ENCODE measurements at places on chromosomes 4 and X.

DNA sequence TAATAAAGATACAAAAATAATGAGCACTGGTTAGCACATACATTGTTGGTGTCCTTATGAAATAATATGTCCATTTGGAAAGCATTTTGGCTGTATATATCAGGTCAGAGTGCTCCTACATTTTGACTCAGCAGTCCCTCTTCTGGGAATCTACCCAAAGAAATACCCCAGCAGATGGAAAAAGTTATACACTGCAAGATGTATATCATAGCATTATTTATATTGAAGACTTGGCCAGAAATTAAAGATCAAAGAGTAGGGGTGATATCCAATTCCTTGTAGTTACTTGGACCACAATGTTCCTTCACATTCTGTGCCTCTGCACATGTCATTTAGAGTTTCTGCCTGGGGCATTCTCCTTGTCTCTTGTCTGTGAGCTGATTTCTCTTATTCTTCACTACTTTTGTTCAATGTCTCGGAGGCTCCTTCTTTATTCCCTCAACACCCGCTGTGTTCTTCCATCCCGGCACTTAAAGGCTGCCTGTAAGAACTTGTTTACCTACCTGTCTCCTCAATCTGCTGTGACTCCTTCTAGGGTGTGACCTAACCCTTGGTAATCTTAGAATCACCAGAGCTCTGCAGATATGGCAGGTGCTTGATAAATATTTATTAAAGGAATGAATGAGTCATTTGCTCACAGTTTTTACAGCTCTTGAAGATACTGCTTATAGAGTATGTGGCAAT lies 3.1 kb upstream of the TSPAN5 start:
- DNase-seq: no peak

DNA sequence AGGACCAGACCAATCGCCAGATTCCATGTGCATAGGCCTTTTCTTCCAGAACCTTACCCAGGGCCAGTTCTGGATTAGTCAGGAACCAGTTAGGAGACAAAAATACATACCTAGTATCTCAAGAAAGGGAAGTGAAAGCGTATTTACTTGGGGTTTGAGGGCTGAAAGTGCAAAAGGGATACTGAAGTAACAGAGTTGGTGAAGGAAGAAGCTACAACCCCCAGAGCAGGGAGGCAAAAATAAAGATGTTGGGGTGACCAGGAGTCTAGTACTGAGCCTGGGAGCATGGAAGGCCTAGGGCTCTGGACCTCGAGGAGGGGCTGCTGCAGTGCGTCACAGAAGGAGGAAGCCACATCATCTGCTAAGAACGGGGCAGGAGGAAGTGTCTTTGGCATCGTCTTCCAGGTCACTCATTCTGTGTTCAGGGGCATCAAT lies 38.3 kb downstream of the TKTL1 start:
- DNase-seq: no peak

DNA sequence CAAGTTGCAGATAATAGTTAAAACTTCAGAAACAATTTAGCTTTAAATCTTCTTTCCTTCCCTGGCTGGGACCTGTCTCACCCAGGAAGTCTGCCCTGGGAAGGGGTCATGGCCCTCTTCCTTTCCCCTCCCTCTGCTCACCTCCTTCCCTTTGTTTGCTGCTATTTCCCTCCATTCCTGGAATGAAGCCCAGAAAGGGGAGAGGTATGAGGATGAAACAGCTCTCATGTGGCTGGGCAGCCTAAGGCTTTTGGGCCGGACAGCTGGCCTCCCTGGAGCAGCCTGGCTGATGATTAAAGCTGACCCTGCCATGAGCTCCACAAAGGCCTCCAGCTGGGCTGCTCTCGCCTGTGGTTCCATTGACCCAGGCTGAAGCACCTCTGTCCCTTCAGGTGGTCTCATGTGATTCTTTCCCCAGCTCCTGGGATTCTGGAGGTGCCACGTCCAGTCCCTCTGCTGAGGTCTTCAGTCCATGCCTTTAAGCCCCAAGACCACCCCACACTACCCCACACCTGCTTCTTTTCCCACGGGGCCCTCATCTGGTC lies 202.1 kb downstream of the PTTG2 start:
- no peak for DNase-seq

- DNase-seq: no peak
Observed at GRCh38 chrX:136589966-136590365, 58.0 kb downstream of the VGLL1 start.

GRCh38 chr4:8694226-8694625 lies 101.7 kb downstream of the CPZ start:
- no peak for DNase-seq

DNA sequence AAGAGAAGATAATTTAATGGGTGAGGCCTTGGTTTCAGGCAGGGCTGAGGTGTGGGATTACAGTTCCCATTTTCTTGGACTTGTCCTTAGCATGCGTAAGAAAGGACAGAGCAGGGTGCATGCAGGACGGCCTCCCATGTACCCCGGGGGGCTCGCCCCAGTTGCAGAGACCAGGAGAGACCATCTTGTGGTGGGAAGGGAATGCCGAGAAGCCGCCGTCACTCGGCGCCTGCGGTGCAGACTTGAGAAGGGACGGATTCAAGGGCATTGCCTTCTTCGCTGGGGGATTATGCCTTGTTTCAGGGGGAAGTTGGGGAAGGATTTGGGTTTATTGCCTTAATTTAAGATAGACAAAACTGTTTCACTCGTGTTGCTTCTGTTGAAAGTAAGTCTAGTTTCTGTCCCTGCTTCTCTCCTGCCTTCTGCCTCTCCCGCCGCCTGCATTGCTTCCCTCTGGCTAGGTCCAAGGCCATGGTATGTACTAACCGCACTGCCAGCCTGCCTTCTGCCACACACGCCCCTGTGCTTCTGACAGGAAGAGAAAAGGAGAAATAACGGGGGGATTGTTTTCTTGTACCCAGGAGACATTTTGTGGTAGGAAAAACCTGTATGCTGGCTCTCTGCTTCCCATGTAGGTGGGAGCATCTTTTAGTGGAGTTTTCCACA lies 175.9 kb downstream of the DCLK2 start:
- no peak for DNase-seq

DNA sequence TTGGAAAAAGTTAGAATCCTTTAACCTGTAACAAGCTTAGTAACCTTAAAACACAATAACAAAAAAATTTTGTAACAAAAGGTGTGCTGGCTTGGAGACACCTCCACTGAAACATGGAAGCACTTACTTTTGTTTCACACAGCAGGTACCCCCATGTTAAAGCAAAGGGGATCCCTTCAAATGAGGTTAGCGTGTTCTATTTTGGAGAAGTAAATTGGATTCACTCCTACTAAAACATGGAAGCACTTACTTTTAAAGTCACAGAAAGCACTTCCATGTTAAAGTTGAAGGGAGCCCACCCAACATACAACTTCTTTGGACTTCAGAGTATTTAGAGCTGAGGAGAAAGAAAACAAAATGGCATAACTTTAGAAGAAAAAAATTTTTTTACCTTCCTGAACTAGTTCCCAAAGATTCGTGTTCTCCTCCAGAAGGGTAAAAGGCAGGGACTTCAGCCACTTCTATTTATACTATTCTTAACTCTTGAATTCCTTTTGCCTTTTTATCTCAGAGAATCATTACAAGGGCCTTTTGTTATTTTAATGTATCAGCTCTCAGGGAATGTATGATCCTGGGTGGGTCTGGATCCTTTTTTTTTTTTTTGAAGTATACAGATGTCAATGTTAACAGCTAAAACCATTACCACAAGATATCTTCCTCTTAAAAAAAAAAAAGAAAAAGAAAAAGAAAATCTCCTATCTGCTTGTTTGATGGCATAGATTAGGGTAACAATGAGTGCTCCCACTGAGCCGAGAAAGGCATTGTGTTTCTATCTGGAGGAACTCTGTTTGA lies 11.5 kb downstream of the LARP7 start:
- no peak for DNase-seq

- no peak for DNase-seq
Observed at GRCh38 chr4:173420324-173420752, 21.4 kb upstream of the SCRG1 start.

GRCh38 chrX:139298437-139298836 lies 232.1 kb upstream of the F9 start:
- DNase-seq: no peak

DNA sequence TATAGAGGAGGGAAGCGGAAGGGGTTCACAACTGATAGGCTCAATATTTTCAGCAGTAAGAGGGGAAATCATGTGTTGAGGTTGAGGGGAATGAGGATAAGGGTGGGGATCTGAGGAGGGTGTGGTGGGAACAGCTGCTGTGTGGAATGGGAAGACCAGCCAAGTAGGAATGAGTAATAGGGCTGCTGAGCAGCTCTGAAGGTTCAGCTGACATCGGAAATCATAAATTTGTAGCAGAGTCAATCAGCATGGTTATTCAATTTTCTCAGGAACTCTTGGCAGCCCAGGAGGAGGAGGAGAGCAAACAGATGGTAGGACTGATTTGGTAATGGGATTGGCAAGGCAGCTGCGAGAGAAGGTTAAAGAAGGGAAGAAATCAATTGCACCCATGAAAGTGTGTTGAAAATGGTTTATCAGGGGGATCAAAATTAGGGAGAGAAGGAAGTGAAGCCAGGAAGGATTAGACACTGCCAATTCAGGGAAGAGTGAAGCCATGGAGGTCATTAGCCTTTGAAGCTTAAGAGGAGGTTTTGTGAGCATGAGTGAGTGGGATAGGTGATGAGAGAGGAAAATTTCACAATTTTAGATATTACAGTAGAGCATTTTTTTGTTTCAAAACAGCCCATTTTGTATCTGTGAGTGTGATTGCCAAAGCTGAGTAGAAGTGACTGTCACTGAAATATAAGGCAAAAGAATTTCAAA lies 82.6 kb downstream of the PCDH7 start:
- no peak for DNase-seq

DNA sequence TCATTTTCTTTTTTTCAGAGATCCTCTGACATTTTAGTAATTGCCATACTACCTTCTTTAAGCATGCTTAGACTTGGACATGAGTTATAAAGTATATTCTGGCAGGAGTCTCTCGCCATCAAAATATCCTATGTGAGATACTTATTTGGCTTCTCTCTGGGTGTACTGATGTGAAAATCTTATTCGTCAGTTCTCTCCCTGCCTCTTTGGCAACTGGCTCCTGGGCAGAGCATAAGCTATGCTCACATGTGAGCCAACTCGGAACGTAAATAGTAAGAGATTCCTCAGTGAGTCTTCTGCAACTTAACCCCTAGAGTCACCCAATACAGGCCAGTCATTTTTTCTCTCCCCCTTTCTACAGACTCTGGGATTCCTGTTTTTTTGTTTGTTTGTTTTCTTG lies 91.6 kb downstream of the MAGEB17 start:
- no peak for DNase-seq

DNA sequence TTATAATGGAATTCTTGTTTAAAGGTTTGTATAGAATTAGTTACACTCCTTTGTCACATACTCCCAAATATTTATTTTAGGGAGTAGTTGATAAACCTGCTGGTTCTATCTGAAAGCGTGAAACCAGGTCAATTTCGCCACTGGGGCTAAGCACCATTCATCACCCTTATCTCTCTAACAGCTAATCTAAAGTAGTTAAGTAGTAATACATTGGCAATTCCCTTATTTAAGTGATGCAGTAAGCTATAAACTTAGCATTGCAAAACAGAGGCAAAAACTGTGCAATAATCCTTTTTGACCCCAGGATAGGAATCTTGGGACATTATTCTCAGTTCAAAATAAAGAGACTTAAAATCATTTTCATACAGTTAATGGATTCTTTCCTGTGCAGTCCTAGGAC lies 33.7 kb upstream of the PTPN13 start:
- DNase-seq: no peak

DNA sequence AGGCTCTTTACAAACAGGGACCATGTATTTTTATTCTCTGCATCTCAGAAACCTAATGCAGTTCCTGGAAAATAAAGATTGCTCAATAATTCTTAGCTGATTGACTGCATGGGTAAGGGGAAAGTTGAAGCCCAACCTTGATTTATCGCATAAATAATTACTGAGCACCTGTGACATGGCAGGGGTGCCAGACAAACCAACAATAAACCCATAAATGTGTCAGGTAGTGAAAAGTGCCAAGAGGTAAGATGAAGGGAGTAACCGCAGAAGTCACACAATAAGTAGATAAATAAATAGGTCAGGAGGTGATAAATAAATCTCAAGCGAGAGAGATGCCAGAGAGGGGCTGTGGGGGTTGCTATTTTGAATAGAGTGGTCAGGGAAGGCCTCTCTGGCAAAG lies 20.1 kb upstream of the AP1S2 start:
- no peak for DNase-seq

GRCh38 chr4:85368932-85369331 lies 106.0 kb upstream of the ARHGAP24 start:
- no peak for DNase-seq

GRCh38 chr4:142331132-142331531 lies 515.0 kb downstream of the INPP4B start:
- no peak for DNase-seq

DNA sequence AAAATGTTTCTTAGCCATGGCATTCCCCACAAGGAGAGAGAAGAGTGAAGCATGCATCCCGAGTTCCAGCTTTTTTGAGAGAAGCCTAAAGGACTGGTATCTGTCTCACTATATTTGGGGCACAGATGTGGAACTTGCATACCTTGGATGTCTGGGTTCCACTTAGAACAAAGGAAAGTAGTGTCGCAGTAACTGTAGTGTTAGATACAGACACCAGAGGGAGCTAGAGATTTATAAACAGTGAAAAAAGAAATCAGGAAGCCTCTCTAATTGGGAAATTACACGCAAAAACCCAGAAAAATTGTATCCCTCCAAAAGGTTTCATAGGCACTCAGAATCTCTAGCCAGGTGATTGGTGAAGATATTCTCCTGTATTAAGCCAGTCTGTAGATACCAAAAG lies 34.4 kb downstream of the AGTR2 start:
- no peak for DNase-seq

- DNase-seq: no peak
Observed at GRCh38 chrX:100410901-100411801, 1.1 kb upstream of the PCDH19 start.

DNA sequence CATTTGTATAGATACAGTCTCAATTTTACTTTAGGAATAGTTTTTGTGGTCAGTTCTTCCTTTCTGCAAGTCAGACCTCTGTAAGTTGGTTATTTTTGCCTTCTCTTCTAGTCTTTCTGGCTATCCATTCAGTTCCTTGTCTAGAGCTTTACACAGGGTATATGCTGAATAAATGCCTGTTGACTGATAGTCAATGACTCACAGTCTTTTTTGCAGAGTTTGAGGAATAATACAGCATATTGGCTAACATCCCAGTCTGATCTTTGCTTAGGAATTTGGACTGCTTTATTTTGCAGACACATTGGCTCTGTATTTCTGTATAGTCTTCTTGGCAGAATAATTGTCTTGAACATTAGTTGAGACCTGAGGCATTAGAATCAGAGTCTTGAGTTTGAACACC lies 132.4 kb downstream of the MAGEC1 start:
- no peak for DNase-seq

DNA sequence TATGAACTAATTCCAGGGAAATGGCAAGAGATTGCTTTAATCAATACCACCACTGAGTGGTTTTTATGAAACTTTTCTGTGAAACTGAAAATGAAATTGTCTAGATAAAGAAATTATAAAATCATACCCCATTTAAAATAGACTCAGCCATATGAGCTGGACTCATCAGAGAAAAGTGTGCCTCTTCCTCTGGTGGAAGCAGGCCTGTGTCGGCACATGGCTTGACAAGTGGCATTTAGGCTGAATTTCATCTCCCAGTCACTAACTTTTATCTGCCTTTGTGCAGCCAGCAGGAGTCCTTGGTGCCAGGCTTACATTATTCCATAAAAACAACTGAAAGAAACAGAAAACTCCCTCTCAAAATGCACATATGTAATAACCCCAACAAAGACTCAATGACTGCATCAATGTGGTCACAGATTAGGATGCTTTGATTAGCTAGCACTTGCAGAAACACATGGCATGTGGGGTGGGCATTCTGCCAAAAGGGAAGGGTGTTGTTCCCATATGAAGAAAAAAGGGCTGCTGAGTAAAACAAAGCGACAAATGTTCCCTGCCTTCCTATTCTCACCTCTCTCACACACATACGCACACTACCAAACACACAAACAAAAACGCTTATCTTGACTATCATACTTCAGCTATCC lies 232.3 kb downstream of the PABPC4L start:
- DNase-seq: no peak

Measured in esophagus squamous epithelium (tissue), 5 donors.